Activated T-cell treated with anti-CD3 and anti-CD28 coated beads, Interleukin-2, amount 50 U/mL, for 24 hours (primary cell): ENCODE measurements at places on chromosomes 11 and 22.

DNA sequence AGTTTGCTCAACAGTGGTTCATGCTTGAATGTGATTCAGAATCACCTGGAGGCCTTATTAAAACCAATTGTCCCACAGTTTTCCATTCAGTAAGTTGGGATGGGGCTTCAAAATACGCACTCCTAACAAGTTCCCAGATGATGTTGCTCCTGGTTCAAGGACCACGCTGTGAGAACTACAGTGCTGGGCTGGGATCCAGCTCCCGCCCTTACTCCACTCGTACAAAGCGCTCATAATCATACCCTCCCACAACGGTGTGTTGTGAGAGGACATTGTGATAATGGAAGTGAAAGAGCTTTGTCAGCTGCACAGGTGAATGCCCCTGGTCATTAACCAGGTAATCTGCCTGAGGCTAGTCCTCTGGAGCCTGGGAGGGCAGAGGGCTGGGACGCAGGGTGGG is 1.3 kb upstream of the CD82 start:
- DNase-seq: no peak

DNA sequence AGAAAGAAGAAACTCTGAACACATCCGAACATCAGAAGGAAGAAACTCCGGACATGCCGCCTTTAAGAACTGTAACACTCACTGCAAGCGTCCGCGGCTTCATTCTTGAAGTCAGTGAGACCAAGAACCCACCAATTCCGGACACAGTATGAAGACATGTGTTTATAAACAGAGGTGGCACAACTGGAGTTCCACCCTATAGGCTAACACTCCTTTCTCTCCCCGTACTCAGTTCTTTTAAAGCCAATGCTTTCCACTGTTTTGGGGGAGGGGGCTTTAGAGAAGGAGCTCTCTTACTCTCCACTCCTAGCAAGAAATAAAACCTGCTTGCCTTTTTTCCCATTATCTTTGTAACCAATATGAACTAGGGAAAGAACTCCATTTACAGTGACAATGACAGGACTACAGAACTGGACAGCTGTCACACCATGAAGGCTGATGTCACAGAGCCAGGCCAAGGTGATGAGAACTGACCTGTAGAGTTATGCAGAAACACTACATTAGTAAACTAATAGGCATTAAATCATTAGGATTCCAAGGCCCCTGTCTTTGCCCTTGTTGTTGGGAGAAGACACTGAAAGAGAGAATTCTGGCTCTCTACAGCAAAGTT is 733 bp downstream of the TRIM5 start:
- DNase-seq: no peak

- DNase-seq: no peak
These were observed 28.9 kb upstream of the SLC25A1 start for GRCh38 chr22:19207401-19207808.

DNA sequence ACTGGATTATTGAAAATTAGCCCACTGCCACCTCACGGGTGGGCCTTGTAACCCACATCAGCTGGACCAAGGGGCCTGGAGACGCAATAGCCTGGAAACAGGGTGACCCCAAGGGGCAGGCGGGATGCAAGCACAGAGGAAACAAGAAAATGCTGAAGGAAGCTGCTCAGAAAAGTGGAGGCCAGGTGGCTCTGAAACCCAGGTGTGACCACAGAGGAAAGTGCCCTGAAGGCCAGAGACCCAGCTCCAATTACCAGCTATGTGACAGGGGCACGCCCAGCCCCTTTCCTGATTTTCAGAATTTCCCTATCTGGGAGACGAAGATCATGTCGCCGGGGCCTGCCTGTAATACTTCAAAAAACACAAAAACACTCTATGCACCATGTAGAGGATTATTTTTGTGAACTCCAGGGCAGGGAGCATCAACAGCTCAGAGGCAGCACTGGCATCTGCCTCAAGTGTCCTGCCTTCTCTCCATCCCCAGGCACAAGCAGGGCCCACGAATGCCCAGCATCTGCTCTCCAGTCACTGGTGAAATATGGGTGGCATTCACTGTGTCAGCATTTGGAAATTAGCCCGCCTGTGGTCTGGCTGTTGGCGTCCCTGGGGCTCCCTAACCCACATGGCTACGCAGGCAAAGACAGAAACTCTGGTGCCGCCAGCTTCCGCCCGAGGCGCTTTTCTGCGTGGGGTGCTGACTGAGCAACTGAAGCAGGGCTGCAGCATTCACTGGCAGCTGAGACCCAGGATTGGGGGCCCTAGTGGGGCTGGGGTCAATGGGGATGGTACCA is 6.3 kb downstream of the KCNJ1 start:
- no peak for DNase-seq

GRCh38 chr11:117062498-117062897 is 35.7 kb downstream of the SIK3 start:
- no peak for DNase-seq

DNA sequence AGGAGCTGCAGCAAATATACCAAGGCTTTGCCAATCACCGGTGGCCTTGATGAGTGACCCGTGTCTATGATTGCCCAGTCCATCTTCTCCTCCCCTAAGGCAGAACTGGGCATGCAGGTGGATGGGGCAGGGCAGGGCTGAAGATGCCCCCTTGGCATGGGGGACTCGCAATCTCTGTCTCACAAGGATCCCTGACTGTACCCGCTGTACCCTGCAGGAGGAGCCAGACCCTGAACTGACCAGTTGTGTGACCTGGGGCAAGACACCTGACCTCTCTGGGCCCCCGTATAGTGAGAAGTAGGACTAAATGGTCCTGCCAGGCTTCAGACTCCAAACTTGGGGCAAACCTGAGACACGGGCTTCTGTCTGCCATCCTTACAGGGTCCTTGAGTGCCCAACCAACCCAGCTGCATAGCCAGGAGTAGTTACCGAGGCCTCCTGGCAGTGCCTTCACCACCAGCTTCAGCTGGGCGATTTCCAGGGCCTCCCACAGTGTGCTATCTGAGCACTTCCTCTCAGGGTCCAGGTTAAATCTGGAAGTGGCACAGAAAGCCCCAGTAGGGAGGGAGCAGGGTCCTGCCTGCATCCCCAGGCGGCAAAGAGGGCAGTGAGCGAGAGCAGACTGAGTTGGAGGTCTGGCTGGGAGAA is 6.4 kb upstream of the KCNJ11 start:
- no peak for DNase-seq

DNA sequence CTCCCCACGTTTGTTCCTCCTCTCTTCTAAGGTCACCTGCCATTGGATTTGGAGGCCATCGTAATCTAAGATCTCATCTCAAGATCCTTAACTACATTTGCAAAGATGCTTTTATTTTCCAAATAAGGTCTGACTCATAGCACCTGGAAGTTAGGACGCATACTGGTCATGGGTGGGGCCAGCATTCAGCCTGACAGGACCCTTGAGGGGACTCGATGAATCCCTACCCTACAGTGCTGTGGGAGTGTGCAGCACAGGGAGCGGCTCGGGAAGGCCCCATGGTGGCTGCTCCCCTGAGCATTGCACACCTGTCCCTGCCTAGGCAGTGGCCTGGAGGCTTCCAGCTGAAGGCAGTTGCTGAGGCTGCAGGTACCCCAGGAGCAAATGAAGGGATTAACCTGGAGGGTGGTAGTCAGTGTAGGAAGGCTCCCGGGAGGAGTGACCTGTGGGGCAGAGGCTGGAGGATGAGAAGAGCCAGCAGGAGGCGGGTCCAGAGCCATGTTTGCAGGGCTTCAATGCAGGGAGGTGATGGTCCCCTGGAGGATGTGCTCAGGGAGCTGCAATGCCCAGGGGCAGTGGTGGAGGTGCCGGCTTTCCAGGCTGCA is 362.2 kb downstream of the CTTN start:
- no peak for DNase-seq

DNA sequence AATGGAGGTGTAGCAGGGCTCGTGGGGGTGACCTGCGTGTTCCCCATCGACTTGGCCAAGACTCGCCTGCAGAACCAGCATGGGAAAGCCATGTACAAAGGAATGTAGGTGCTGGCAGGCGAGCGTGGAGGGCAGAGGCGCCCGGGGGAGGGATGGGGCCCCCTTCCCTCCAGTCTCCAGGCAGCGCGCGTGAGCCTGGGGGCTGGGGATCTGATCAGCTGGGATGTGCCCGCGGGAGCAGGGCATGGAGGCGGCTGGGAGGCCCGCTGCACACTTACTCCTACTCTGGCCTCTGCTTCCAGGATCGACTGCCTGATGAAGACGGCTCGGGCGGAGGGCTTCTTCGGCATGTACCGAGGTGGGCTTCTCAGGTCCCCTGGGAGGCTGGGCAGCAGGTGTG is 17.8 kb downstream of the SLC25A18 start:
- DNase-seq: no peak
